ENCODE measurements at places on chromosomes 3 and 15. TPM values are rescaled to one million over a fixed set of nuclear protein-coding genes. Genes with fewer than 3 reads are reported as not detected.

- no peak for DNase-seq
- H3K4me1 ChIP-seq, result peaks cover 29% of the 10 kb centered on the region
- no peaks in the 10 kb centered on the region for H3K27me3 ChIP-seq
- H3K27ac ChIP-seq, result no peak overlapping the region
Observed at GRCh38 chr15:32864051-32864450, 146.2 kb downstream of the GREM1 start.

Gene LHFPL4
- 0.11 TPM for total RNA-seq

GRCh38 chr3:23217872-23218554 lies 14.9 kb downstream of the UBE2E2 start:
- no peak overlapping the region for H3K4me3 ChIP-seq
- no peaks in the 10 kb centered on the region for H3K36me3 ChIP-seq
- no peak overlapping the region for H3K27ac ChIP-seq
- H3K27me3 ChIP-seq, result no peaks in the 10 kb centered on the region
- H3K4me1 ChIP-seq, result peaks cover 8% of the 10 kb centered on the region

GRCh38 chr3:151321526-151321925 lies 4.9 kb upstream of the GPR87 start:
- H3K27me3 ChIP-seq, result no peaks in the 10 kb centered on the region
- no peak overlapping the region for H3K27ac ChIP-seq
- no peak overlapping the region for H3K4me3 ChIP-seq
- DNase-seq, result no peak

Gene TGM5
- total RNA-seq, result 0.16 TPM

Gene EBLN2
- total RNA-seq, result 3.1 TPM

GRCh38 chr15:83078712-83079111 lies 11.7 kb upstream of the BTBD1 start:
- no peaks in the 10 kb centered on the region for H3K4me1 ChIP-seq
- peaks cover 8% of the 10 kb centered on the region for H3K27me3 ChIP-seq
- no peak overlapping the region for H3K27ac ChIP-seq
- H3K36me3 ChIP-seq, result no peaks in the 10 kb centered on the region

Gene ISLR2
- total RNA-seq, result 0.19 TPM

DNA sequence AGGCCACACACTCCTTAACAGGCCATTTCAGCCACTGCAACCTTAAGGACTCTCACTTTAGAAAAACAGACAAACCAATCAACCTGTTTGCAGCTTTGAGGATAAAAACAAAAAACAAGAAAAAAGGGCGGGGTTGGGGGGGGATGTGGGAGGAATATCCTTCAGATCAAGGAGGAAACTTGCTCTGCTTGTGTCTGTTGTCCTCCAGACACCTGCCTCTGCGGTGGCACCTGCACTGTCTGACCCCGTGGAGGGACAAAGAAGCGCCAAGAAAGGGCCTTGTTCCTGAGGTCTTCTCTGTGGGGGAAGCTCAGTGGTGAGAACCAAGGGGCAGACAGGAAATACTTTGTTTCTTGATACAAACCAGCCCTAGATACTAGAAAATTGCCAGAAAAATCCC lies 70.5 kb downstream of the POLR2M start:
- no peak overlapping the region for H3K27ac ChIP-seq
- DNase-seq, result no peak
- H3K36me3 ChIP-seq, result no peaks in the 10 kb centered on the region
- H3K4me3 ChIP-seq, result no peak overlapping the region
- no peaks in the 10 kb centered on the region for H3K27me3 ChIP-seq

Gene LDHAL6B
- not detected for total RNA-seq

DNA sequence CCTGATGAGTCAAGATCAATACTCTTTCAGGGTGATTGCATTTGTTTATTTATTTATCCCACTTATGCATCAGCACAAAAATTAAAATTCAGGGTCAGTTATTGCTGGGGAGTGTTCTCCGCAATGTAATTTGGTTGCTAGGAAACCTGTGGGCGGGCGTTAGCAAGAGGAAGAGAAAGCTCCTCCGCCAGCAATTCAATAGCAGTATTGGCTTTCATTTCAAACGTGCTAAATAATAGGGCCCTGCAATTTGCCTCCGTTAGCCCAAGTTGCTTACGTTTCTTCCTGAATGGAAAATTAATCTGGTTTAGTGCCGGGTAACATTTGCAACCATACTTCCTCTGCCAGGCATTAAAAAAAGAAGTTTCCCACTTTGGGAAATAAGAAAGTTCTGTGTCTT lies 35.5 kb upstream of the PLCL2 start:
- peak overlapping the region; percentile 26 for H3K4me3 ChIP-seq
- H3K4me1 ChIP-seq, result peaks cover 9% of the 10 kb centered on the region
- H3K36me3 ChIP-seq, result no peaks in the 10 kb centered on the region
- DNase-seq, result peak; percentile 73
- H3K27me3 ChIP-seq, result peaks cover 2% of the 10 kb centered on the region

- no peak for DNase-seq
- no peaks in the 10 kb centered on the region for H3K36me3 ChIP-seq
- peaks cover 7% of the 10 kb centered on the region for H3K4me1 ChIP-seq
- H3K27ac ChIP-seq, result no peak overlapping the region
Observed at GRCh38 chr3:123349566-123350435, 99.1 kb downstream of the ADCY5 start.

Gene BSN
- total RNA-seq, result 0.75 TPM

Gene CLEC3B
- not detected for total RNA-seq

- DNase-seq, result peak; percentile 57
- H3K27me3 ChIP-seq, result no peaks in the 10 kb centered on the region
Observed at GRCh38 chr15:60751985-60752952, 273.3 kb upstream of the ICE2 start.

GRCh38 chr15:75815811-75816719 lies 27.2 kb upstream of the UBE2Q2 start:
- peaks cover 3% of the 10 kb centered on the region for H3K27me3 ChIP-seq
- DNase-seq, result no peak
- H3K4me3 ChIP-seq, result no peak overlapping the region
- no peaks in the 10 kb centered on the region for H3K36me3 ChIP-seq
- no peak overlapping the region for H3K27ac ChIP-seq
- no peaks in the 10 kb centered on the region for H3K4me1 ChIP-seq

Gene HCLS1
- 1.0 TPM for total RNA-seq

- no peak overlapping the region for H3K27ac ChIP-seq
- H3K27me3 ChIP-seq, result no peaks in the 10 kb centered on the region
- H3K4me3 ChIP-seq, result no peak overlapping the region
- H3K36me3 ChIP-seq, result no peaks in the 10 kb centered on the region
Observed at GRCh38 chr3:170852324-170852723, 17.7 kb downstream of the RPL22L1 start.

Gene TUSC7
- not detected for total RNA-seq

Gene ARNT2
- 3.5 TPM for total RNA-seq

GRCh38 chr3:80705290-80705689 lies 937.5 kb upstream of the ROBO1 start:
- H3K27me3 ChIP-seq, result no peaks in the 10 kb centered on the region
- no peak overlapping the region for H3K27ac ChIP-seq
- no peak overlapping the region for H3K4me3 ChIP-seq
- DNase-seq, result no peak

DNA sequence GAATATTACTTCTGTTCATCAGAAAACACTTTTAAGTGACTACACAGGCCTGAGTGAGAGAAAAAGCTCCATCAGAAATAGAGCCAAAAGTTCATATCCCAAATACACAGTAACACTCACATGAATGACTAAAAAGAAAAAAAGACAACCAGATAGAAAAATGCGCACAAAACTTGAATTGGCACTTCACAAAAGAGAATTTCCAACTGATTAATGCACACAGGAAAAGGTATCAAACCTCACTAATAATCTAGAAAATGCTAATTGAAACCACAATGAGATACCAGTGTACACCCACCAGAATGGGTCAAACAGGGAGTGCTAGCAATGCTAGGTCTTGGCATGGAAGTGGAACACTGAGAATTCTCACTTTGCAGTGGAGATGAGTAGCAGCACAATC lies 78.6 kb downstream of the HERC2 start:
- no peaks in the 10 kb centered on the region for H3K27me3 ChIP-seq
- no peak for DNase-seq
- H3K4me3 ChIP-seq, result no peak overlapping the region
- H3K27ac ChIP-seq, result no peak overlapping the region
- no peaks in the 10 kb centered on the region for H3K4me1 ChIP-seq

Gene FSTL1
- total RNA-seq, result 1,010 TPM

- no peak overlapping the region for H3K27ac ChIP-seq
- no peaks in the 10 kb centered on the region for H3K27me3 ChIP-seq
- no peak overlapping the region for H3K4me3 ChIP-seq
Observed at GRCh38 chr3:137259089-137259488, 301.3 kb downstream of the IL20RB start.

DNA sequence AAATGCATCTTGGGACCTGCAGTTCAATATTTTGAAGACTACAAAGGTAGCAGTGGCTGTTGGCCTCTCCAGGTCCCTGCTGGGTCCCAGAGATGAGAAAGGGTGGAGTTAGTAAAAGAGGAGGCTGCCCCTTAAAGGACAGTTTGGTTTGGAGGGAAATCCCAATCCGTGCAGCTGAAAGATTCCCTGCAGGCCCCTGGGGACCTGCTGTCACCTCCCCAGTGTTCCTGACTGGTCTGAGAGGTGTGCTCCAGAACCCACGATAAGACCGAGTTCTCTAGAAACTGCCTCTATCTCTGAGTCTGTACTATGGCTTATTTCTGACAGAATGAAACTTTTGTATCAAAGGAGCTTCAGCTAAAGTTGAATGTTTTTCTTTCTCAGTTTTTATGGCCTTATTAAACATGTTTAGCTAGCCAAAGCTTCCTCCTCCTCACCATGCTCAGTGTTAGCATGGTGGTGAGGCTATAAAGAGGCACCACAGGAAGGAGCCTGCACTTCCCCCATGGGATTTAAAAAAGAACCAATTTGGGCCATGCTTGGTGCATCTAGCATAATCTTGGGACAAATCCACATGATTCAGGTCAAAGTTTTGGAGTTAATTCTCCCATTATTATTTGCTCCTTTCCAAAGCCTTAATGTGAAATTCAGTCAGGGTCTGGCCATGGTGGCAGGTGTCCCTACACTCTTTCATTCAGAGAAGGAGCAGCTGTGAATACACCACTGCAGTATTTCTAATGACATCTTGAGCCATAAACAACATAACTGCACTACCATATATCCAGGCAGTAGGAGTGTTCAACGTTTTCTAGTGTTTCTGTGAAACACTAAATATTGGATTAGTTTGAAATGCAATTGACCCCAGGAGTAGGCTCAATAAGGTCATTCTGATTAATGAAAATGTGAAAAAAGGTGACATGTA lies 74.4 kb downstream of the ATP1B3 start:
- H3K27ac ChIP-seq, result no peak overlapping the region
- H3K27me3 ChIP-seq, result no peaks in the 10 kb centered on the region
- H3K4me1 ChIP-seq, result peaks cover 10% of the 10 kb centered on the region
- peaks cover 2% of the 10 kb centered on the region for H3K36me3 ChIP-seq

DNA sequence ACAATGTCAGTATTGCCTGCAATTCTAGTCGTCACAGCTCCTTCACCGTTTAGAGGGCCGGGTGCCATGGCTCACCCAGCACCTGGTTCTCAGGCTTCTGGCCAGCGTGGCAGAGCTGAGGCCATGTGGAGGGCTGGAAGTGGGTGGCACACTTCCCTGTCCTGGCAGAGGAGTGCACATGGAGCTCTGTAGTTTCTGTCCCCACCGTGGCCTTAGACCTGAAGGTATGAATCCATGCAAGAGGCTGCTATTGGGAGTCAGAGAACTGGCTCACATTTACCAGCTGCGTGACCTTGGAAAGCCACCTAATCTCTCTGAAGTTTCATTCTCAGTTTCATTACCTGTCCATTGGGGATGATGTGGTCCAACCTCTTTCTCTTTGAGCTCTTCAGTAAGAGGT lies 22.2 kb downstream of the EPHB1 start:
- no peak for DNase-seq
- no peak overlapping the region for H3K4me3 ChIP-seq
- no peaks in the 10 kb centered on the region for H3K36me3 ChIP-seq
- no peaks in the 10 kb centered on the region for H3K4me1 ChIP-seq

- H3K27ac ChIP-seq, result no peak overlapping the region
- no peaks in the 10 kb centered on the region for H3K36me3 ChIP-seq
- H3K4me1 ChIP-seq, result no peaks in the 10 kb centered on the region
- no peak for DNase-seq
Observed at GRCh38 chr3:28615971-28616370, 267.3 kb upstream of the AZI2 start.

Gene CNTN6
- total RNA-seq, result not detected

DNA sequence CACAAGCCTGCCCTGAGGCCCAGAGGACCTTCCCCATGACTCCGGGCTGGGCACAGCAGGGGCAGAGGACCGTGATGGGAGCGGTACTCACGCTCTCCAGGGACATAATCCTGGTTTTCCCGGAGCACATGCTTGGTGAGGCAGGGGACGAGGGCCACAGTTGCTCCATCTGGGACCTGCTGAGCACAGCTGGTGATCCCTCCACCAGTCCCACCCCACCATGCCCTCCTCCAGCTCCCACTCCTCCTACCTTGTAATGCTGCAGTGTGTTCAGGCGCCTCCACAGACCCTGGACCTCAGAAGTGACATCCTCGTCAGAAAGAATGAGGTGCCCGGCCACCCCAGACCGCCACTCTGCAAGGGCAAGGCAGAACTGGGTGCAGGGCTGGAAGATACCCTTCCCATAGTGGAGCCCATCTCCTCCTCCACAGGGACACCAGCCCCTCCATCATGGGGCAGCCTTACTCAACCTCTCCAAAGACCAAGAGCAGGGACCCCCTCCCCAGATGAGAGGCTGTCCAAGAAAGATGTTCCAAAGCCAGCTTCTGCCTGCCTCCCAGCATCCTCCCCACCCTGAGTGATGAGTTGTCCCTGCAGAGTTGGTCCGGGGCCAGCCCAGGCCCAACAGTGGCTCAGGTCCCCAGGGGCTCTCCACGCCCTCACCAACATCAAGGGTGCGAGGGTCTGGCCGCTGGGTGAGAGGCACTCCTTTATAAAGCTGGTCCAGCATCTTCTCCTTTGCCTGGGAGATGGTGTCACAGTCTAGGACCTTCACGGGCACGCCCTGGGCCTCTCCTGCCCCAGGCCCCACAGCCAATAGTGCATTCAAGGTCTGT lies 19.5 kb downstream of the PLXNB1 start:
- H3K27ac ChIP-seq, result no peak overlapping the region
- H3K4me1 ChIP-seq, result no peaks in the 10 kb centered on the region
- H3K27me3 ChIP-seq, result no peaks in the 10 kb centered on the region
- peaks cover 4% of the 10 kb centered on the region for H3K36me3 ChIP-seq

DNA sequence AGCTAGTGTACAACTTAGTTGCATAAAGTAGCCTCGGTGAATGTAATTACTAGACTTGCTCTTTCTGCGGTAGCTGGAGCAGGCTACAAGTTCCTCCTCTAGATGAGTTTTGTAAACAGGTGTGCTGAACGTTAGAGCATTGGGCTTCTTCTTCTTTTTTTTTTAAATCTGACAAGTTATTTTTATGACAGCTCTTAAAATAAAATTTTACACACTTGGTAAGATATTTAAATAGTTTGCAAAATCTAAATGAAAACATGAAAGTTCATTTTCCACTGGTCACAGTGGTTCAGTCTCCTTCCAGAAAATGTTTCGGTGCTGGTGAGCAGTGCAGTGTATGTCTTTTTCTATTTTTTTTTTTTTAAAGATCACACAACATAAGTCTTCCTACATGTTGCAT lies 3.0 kb downstream of the CCR9 start:
- no peaks in the 10 kb centered on the region for H3K4me1 ChIP-seq
- no peak overlapping the region for H3K4me3 ChIP-seq
- no peak overlapping the region for H3K27ac ChIP-seq
- no peak for DNase-seq
- no peaks in the 10 kb centered on the region for H3K36me3 ChIP-seq

- H3K27me3 ChIP-seq, result peaks cover 2% of the 10 kb centered on the region
- no peak for DNase-seq
- no peak overlapping the region for H3K4me3 ChIP-seq
- no peaks in the 10 kb centered on the region for H3K4me1 ChIP-seq
- no peaks in the 10 kb centered on the region for H3K36me3 ChIP-seq
Observed at GRCh38 chr3:45252826-45253225, 26.7 kb upstream of the TMEM158 start.

Gene RLBP1
- not detected for total RNA-seq

Gene ALCAM
- total RNA-seq, result 154 TPM
